ENCODE measurements at places on chromosomes 4 and X. TPM values are rescaled to one million over a fixed set of nuclear protein-coding genes. Genes with fewer than 3 reads are reported as not detected.

The GSTCD gene
- 8.6 TPM for total RNA-seq

The HSFX3 gene
- not detected for total RNA-seq

The TCP11X2 gene
- total RNA-seq = 0.16 TPM

The ASMT gene
- 0.12 TPM for total RNA-seq

The LUZP4 gene
- total RNA-seq = not detected

The HEPH gene
- total RNA-seq = 26.4 TPM

The NOX1 gene
- total RNA-seq = not detected

The HTRA3 gene
- total RNA-seq = 4.6 TPM

The MRPL1 gene
- 16.9 TPM for total RNA-seq

The GAGE2A gene
- not detected for total RNA-seq

The UGT2B11 gene
- total RNA-seq = not detected

The WNK3 gene
- total RNA-seq = 4.9 TPM

The GAGE12F gene
- total RNA-seq = not detected

The PFKFB1 gene
- total RNA-seq = 0.16 TPM

Data from hair follicle dermal papilla cell (primary cell).